ENCODE measurements at places on chromosomes 2 and 18.

DNA sequence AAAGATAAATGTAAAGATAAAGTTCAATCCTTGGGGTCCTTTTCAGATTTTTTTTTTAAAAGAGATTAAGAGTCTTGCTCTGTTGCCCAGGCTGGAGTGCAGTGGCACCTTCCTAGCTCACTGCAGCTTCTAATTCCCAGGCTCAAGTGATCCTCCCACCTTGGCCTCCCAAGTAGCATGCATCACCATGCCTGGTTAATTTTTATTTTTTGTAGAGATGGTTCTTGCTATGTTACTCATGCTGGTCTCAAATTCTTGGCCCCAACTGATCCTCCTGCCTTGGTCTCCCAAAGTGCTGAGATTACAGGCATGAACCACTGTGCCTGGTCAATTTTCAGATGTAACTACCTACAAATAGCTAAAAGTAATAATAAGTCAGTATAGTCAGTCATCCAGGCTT is 21.1 kb downstream of the NFE2L2 start:
- DNase-seq = peak; percentile 87

DNA sequence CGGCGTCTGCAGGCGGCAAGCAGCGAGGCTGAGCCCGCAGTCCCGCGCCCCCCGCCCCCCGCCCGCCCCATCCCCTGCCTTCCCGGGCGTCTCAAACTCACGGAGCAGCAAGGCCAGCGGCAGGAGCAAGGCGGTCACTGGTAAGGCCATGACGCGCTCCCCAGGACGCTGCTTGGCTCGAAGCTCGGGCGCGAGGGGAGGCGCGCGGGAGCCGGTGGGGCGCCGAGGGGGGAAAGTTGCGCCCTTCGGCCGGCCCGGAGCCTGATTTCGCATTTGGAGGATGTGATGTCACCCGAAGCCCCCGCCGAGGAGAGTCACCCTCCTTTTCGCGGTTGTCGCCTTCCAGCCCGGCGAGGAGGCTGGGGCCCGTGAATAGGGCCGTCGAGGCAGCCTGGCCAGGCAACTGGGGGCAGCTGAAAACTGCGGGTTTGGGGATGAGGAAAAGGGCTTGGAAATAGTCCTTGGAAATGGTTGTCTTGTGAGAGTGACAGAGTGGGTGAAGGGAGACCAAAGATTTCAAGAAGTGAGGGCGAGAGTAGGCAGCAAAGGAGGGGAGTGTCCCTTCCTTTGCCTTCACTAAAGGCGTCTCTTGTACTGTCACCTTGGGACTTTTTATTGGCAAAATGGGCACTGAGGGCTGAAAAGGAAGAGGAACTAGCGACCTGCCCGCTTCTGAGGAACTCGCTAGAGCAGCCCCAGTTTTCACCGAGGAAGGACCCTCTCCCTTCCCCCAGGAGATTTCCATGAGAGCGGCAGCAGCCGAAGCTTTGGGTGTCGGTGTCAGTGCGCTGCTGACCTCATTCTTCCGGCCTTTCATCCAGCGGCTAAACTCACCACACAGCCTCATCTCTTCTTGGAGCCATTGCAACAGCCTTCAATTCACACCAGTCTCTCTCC is at the start of gene CD8A:
Gene CD8A, minus strand, starts transcription at position 238 of the 897 bp plus-strand sequence. Its CDS starts 88 bp downstream, at position 150.
- DNase-seq = no peak

GRCh38 chr2:202290970-202291369 is 25.4 kb downstream of the NOP58 start:
- no peak for DNase-seq

- no peak for DNase-seq
Observed at GRCh38 chr2:242044313-242044590, 174.7 kb downstream of the RTP5 start.

- DNase-seq = peak; percentile 19
Observed at GRCh38 chr2:156005999-156006712, 326.4 kb downstream of the NR4A2 start.

- no peak for DNase-seq
Observed at GRCh38 chr18:64115881-64116280, 33.0 kb downstream of the LINC00305 start.

Data from ACHN (cell line).